Pulmonary artery endothelial cell (primary cell): ENCODE measurements at places on chromosomes 5 and 9.

DNA sequence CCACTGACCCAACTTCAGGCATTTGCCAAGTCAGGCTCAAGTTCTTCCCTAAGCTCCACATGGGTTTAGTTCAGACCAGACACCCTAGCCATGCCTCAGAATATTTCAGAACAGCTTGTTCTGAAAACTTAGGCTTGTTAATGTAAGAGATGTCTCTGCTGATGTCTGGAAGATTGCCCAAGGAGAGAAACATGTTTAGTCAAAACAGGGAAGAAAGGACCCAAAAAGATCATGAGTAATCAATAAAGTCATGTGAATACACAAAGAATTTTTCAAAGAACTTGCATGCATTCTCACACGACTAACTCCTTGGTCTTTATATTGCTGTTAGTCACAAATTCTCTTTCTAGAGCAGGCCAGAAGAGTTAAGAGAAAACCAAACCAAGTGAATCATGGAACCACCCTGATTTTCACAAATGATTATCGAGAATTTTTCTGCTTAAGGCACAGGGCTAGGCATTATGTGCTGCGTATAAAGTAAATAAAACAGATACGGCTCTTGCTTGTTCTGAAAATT is 158.1 kb upstream of the HMHB1 start:
- DNase-seq, result no peak

DNA sequence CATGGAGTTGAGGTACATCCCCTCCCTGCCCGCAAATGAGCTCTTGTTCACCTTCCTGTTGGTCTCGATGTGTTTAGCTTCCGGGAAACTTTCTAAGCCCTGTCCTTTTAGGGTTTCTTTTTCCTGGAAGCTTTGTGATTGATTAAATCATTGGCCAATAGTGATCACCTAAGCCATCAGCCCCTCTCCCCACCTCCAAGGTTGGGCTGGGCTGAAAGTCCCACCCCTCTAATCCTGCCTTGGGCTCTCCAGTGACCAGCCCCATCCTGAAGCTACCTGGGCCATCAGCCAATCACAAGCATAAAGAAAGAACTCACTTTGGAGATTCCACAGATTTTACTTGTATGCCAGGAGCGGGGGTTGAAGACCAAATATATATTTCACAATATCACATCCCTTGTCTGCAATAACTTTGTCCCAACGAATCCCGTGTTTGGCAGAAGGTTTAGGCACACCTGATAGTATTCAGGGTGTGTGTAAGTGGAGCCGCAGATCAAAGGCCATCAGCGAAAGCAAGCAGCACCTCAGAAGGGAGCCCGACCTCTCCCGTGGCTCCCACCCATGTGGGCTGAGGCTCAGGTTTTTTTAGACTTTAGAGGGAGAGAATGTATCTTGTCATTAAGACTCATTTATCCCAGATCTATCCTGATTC is 20.4 kb downstream of the ROPN1L start:
- DNase-seq, result no peak

DNA sequence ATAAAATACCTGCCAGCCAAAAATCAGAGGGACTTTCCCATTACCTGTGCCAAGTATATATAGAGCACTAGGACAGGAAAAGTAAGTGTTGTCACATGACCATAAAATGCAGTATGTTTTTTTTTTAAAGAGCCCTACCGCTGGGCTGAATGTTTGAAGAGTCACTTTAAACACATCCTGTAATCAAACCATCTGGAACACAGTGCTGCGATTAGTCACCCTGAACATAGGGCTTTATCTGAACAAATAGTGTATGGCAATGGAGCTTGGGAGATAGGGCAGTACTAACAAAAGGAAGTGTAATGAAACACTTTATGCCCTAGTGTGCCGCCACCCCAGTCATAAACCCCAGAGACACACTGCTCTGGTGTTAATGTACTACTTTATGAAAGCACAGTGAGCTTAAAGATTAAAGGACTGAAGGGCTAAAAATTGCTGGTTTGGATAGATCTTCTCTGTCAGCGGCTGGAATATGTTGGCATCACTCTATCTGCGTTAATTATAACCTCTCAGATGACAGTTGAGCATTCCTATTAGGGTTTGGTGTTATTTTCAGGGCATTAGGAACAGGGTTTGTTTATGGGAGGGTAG is 90.4 kb downstream of the ZNF608 start:
- DNase-seq, result peak; percentile 88

- DNase-seq, result no peak
These were observed 14.4 kb downstream of the FAM200C start for GRCh38 chr5:160385496-160385895.

GRCh38 chr5:1706428-1706827 is 93.2 kb downstream of the MRPL36 start:
- DNase-seq, result no peak

DNA sequence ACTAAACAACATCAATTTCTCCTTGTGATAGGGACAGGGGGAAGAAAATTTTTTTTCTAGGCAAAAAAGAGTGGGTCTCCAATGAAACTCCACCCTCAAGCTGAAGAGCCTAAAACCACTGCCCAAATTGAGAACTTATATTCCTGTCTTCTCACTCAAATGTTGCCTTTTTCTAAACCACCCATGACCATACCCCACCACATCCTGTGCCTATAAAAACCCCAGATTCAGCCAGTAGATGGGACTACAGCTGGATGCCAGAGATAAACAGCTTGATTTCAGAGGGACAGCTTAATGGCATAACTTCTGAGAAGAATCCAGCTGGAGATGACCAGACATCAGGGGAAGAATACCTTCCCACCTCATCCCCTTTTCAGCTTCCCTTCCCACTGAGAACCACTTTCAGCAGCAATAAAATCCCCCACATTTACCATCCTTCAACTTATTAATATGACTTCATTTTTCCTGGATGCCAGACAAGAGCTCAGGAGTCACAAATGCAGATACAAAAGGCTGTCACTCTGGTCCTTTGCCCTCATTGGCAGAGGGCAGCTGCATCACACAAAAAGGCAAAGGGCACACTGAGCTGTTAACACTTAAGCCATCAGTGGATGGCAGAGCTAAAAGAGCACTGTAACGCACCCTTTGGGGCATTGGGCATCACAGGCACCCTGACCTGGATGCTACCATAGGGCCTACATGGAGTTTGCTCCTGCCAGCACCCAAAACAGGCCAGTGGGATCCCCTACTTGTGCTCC is 972.5 kb upstream of the CTNND2 start:
- no peak for DNase-seq

- no peak for DNase-seq
These were observed 45.1 kb downstream of the PCSK5 start for GRCh38 chr9:75935591-75935990.

- DNase-seq, result no peak
These were observed 9.9 kb upstream of the MRNIP start for GRCh38 chr5:179868541-179868940.

DNA sequence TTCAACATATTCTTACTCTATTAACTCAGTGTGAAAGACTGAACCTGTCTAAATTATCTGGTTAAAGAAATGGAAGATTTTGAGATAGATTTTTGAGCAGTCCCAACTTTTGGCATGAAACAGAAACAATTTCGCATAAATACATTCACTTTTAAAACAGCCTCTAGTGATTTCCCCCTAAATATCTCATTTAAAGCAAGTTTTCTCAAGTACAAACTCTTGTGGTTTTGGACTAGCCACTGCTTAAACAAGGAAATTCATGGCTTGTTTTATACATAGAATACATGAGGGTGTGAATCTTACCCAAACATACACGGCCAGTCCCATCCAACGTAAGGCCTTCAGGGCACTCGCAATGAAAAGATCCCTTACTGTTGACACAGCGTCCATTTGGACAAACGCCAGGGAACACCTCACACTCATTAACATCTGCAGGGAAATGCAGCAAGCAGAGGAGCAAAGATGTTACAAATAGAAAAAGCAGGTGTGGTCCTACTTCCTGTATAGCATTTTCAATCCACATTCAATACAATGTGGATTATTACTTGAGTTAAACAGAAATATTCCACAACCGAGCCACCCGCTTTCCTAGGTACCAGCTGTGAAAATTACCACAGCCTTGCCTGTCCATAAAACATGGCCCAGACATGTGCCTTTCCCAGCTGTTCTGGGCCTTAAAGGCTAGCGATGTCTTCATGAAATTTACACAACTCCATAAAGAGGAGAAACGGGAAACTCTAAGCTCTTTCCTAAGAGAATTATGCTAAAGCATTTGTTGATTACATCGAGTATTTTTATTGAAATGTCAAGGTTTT is 188.8 kb downstream of the FBN2 start:
- DNase-seq, result no peak

GRCh38 chr5:103605277-103605676 is 42.7 kb upstream of the NUDT12 start:
- no peak for DNase-seq

GRCh38 chr9:136554870-136555269 is 9.0 kb upstream of the NOTCH1 start:
- no peak for DNase-seq

- no peak for DNase-seq
These were observed 1168.7 kb upstream of the NUDT12 start for GRCh38 chr5:104731331-104731730.

DNA sequence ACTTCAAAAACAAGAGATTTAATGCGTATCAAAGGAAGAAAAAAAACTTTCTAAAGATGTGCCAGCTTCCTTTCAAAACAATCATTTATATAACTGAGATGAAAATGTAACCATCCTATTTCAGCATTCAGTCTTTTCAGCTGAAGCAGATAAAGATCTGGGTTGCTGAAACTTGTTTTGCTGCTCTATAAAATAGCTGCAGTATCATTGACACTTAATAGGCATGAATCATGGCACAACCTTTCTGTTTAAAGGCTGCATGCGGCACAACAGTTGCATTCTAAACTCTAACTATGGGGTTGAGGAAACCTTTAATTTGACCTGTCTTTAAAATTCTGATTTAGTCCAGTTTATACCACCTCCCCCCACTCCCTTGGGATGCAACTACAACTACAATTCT is 196.7 kb downstream of the MPDZ start:
- no peak for DNase-seq

GRCh38 chr9:33903157-33903780 is 86.3 kb downstream of the UBE2R2 start:
- DNase-seq, result no peak

DNA sequence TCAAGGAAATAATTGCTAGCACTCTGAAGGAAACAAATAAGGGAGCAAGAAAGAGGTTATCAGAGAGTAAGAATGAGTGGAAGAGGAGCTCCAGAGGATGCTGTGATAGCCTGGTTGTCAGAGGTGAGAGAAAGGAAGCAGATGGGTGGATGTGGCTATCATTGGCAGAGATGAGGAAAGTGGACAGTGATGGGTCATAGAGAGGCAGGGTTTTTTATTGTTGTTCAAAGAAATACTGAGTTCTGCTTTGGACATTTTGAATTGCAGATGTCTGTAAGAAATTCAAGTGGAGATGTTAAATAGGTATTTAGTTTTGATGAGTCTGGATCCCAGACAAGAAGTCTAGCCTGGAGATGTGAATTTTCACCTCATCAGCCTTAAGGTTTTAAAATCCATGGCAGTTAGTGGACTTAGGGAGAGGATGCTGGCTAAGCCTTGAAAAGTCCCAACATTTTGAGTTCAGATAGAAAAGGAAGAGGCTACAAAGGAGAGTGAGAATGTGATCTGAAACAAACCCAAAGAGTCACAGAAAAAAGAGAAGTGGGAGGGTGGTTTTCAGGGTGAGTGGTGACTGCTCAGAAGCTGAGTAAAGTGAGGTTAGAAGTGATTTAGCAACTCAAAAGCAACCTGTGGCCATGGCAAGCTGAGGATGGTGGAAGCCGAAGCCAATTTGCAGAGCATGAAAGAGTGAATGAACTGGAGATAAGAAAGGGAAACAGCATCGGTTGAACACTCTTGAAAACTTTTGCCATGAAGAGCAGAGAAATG is 50.4 kb downstream of the PPIC start:
- no peak for DNase-seq

DNA sequence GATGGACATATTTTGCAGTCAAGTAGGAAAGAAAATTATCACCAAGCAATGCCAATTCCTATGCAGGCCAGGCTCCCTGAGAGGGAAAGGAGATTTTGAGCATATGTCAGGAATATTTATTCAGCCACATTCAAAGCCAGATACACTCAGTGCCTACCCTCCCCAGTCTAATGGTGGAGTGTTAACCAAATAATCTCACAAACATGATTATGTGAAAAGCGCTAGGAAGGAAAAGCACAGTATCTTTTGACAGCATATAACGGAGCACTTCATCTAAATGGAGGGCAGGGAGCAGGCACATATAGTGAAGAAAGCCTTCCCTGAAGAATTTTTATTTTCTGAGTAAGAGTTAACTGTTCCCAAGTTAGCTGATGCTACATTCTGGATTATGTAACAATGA is 80.3 kb upstream of the SLC30A5 start:
- DNase-seq, result no peak

DNA sequence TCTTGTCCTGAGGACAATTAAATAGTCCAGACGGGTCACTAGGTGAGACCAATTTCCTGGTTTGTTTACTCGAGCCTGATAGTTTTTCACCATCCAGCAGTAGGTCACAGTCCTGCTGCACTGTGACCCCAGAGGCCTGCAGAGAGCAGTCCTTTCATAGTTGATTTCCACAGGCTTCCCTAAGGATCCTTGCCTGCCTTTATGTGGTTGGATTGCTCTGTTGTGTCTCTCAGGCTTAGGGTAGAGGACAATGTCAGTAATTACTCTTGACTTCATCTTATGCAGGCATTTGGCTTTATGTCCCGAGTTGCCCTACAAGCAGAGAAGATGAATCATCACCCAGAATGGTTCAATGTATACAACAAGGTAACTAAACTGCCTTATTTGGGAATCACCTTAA is 9.0 kb upstream of the CATSPER3 start:
- DNase-seq, result no peak

- no peak for DNase-seq
These were observed 155.5 kb upstream of the EPB41L4A start for GRCh38 chr5:112574536-112574935.

DNA sequence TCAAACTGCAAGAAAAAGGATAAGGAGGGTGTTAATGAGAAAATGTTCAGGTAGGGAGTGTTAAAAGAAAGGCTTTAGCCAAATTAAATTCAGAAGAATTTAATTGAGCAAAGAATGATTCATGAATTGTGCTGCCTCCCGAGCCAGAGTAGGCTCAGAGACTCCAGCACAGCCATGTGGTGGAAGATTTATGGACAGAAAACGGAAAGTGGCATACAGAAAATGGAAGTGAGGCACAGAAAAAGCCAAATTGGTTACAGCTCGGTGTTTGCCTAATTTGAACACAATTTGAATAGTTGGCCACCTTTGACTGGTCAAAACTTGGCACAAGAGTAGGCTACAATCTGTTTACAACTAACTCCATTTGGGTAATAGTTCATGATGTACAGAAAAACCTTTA is 9.6 kb upstream of the SLC30A5 start:
- no peak for DNase-seq
